Dermis microvascular lymphatic vessel endothelial cell (primary cell): ENCODE measurements at places on chromosomes 2 and 18.
A peak's percentile ranks its signal among the peaks of the same experiment; 100 is the strongest.

GRCh38 chr2:200862532-200863000 lies 1.9 kb downstream of the CLK1 start:
- DNase-seq: peak; percentile 85

- DNase-seq: no peak
Measured at GRCh38 chr2:235937936-235938335, 230.2 kb downstream of the GBX2 start.

- DNase-seq: no peak
Measured at GRCh38 chr18:75344615-75345014, 82.9 kb downstream of the SMIM21 start.

GRCh38 chr2:128371648-128372345 lies 53.1 kb upstream of the HS6ST1 start:
- DNase-seq: no peak

- no peak for DNase-seq
Measured at GRCh38 chr18:80136679-80137078, 27.6 kb downstream of the ADNP2 start.

DNA sequence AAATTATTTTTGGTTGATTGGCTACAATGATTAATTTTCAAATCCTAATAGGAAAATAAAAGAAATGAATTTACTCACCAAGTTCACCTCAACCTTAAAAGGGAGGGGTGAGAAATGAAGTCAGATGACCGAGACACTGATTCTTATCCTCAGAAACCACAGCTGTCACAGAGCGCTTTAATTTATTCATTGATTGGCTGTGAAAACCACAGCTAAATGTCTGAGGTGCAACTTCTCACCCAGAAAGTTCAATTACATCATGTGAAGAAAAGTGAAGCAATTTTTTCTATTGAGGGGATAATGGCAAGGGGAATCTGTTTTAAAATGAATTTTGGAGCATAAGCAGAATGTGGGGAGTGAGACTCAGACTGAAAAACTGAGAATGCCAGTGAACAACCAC lies 128.4 kb downstream of the RNF152 start:
- no peak for DNase-seq

DNA sequence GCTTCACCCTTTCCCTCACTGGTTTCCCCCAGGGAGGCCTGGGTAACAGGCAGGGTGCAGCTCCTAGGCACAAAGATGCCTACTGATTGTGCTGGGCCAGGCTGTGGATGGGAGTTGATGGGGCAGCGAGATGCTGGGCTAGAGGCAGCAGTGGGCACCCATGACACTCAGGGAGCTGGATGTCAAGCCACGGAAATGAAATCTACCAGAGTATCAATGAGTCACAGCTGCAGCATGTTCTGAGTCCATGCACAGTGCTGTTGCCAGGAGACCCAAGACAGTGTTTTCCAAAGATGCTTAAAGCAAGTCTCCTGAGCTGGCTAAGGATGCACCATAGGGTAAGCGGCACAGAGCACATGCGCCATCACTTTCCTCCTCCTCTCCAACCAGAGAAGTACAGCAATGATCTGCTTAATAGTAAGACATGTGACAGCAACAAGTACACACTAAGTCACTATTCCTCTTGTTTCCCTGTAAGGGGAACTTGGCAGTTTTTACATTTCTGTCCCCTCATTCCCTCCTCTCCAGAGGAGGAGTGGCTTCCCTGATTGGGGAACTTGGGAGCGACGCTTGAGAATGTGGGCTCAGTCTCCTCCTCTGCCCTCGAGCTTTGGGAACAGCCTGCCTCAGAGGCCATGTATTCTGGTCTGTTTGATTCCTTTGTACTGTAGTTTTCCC lies 57.2 kb downstream of the CDC42EP3 start:
- DNase-seq: peak; percentile 34

DNA sequence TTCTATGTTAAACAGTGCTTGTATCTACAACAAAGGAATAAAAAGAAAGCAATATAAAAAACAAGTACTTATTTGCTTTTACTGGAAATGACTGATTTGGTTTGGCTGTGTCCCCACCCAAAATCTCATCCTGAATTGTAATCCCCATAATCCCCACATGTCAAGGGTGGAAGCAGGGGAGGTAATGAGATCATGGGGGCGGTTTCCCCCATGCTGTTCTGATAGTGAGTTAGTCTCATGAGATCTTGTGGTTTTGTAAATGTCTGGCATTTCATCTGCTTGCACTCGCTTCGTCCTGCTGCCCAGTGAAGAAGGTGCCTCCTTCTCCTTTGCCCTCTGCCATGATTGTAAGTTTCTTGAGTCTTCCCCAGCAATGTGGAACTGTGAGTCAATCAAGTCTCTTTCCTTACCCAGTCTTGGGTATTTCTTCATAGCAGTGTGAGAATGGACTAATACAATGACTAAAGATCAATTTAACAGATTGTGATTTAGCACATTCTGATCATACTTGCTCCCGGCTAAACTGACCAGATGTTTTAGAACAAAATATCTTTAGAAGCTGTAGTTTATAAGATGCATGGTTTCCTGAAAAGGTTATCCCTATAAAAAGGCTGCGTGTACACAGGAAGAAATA lies 19.9 kb downstream of the PTH2R start:
- no peak for DNase-seq

- DNase-seq: no peak
Measured at GRCh38 chr18:2150566-2150965, 420.7 kb downstream of the METTL4 start.

GRCh38 chr18:77133051-77133834 lies 660 bp upstream of the MBP start:
- no peak for DNase-seq

DNA sequence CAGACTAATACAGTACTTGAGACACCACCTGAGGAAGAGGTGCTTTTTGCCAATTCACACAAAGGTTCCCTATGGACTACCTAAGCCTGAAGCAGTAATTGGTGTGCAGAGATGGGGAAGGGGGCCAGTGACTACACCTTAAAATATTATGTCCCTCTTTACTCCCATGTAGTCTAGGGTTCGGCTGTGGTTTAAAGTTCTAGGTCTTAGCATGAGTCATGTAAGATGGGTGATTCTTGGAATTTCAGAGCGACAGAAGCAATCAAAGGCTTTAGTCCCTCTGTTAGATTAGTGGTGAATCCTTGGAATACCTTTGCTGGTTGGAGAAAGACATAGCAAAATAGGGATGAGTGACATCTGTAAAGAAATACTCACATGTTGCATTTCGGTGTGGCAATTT lies 14.3 kb upstream of the CCDC85A start:
- no peak for DNase-seq

GRCh38 chr18:78960709-78961108 lies 18.9 kb upstream of the SALL3 start:
- no peak for DNase-seq

- no peak for DNase-seq
Measured at GRCh38 chr2:137237055-137237454, 471.7 kb downstream of the THSD7B start.

DNA sequence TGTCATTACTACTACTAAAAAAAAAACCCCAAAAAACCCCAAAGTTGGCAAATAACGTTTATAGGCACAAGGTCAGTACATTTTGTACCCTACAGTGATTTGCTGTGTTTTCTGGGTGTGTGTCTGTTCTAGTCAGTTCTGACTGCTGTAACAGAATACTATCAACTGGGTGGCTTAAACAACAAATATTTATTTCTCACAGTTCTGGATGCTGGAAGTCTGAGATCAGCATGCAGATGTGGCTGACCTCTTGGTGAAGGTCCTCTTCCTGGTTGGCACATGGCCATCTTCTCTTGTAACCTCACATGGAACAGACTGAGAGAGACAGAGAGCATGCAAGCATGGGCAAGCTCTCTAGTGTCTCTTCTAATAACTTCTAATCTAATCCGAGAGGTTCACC lies 103.1 kb downstream of the CERS6 start:
- DNase-seq: no peak

- DNase-seq: no peak
Measured at GRCh38 chr18:59061914-59062642, 77.6 kb upstream of the SEC11C start.

- peak; percentile 76 for DNase-seq
Measured at GRCh38 chr18:58392324-58393000, 236.4 kb downstream of the ALPK2 start.

GRCh38 chr2:96556441-96557330 lies 20.1 kb downstream of the ARID5A start:
- no peak for DNase-seq

GRCh38 chr2:111204706-111205105 lies 84.0 kb downstream of the BCL2L11 start:
- DNase-seq: no peak

- DNase-seq: no peak
Measured at GRCh38 chr18:58309099-58309498, 265.1 kb downstream of the NEDD4L start.

GRCh38 chr2:12737738-12738485 lies 21.2 kb downstream of the TRIB2 start:
- DNase-seq: peak; percentile 27

GRCh38 chr18:8703092-8703709 lies 2.2 kb upstream of the MTCL1 start:
- no peak for DNase-seq

- no peak for DNase-seq
Measured at GRCh38 chr2:179355881-179356280, 91.2 kb upstream of the SESTD1 start.

GRCh38 chr2:221741496-221742211 lies 169.6 kb upstream of the EPHA4 start:
- DNase-seq: no peak

DNA sequence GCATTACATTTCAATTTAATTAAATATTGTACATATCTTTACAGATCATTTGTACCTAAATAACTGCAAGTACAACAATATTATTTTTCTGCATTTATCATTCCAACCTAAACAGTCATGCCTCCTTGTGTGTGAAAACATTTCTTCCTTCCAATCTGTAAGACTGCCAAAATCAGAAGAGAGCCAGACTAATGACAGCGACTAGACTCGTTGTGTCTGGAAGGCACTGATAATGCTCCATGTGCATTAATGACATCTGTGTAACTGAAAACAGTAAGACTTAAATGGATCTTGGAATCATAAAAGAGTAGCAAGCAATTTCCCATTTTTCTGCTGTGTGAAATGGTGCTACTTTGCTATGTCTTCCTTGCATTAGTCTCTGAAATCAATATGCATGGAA lies 278.0 kb upstream of the DSEL start:
- DNase-seq: no peak

- peak; percentile 81 for DNase-seq
Measured at GRCh38 chr2:101788995-101789970, 91.8 kb downstream of the MAP4K4 start.

GRCh38 chr18:28684746-28685355 lies 507.9 kb upstream of the CDH2 start:
- DNase-seq: no peak

DNA sequence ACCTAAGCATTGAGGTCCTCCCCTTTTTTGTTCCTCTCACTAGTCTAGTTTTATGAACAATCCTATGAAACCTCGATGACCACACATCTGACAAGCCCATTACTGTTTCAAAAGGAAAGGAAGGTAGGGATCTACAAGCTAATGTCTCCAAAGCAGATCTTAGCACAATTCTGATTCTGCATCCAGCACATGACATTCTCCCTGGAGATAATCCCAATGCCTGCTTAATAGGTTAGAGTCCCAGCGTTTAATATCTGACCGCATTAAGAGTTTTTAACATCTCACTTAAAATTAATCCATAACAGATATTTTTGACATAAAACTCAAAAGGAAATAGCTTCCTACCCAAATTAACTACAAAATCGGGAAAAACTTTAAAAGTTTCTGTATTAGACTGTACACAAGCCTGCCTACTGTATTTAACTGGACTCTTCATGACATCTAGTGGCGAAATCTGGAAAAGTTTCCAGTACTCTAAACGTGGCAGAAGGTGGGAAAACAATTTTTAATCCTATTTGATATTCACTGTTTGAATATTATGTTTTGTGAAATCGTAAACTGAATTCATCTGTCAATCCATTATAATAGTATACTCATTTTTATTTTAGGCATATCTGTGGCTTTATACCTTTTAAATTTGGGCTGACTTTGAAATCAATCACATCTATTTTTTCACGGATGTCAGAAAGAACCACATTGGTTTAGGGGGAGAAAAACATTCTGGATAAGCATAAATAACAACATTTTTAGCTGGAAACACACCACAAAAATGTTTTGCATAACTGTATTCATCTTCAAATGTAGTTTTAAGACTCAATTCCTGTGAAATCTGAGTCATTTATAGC lies 62.4 kb downstream of the TXNL1 start:
- peak; percentile 73 for DNase-seq

DNA sequence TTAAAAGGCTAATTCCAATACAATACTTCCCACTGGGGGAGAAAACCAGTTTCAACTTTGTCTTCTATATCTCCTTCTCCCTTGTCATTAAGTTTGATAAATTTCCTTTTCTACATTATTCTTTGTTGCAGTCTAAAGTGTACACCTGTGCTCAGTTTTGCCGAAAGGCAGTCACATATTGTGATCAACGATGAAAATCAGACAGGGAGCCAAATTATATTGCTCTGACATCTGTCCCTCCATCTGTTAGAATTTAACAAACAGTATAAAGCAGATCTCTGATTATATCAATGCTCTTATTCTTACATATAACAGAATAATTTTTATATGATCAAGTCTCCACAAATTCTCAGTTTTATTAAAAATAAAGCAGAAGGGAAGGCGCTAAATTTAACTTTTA lies 496.7 kb downstream of the NRXN1 start:
- no peak for DNase-seq

- DNase-seq: no peak
Measured at GRCh38 chr2:190221429-190221828, 98.2 kb downstream of the HIBCH start.

DNA sequence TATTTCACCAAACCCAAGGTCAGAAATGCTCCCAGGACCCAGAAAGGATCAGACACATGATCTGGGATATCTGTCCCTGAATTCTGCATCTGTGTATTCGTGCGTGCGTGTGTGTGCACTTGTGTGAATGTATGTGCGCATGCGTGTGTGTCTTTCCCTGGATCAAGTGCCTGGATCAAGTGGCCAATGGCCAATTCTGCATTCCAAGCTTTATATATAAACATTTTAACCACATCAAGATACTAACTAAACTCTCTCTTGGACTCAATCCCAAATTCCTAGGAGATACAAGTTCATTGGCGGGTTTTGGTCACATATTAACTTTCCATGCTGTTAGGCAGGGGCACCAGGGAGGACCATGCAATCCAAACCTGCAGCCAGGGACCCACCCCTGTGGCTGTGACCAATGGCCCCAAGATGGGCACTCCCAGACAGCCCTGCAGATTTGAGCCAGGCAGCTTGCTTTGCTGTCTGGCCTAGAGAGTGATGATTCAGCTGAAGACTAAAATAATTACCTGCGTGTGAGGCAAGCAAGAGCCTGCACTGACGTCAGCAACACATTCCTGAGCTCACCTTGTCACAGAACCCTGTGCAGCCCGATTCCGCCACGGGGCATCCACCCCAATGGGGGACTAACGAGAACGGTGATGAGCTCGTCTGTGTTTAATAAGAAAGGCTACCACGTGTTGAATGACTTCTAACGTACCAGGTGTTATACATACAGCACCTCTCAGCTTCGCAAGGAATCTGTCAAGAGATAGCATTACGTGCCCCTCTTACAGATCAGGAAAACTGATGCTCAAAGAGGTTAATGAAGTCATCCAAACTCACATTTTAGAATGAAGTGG lies 45.3 kb upstream of the ROCK2 start:
- DNase-seq: no peak
